ENCODE measurements at places on chromosomes 13 and 19. TPM values are rescaled to one million over a fixed set of nuclear protein-coding genes. Genes with fewer than 3 reads are reported as not detected.

Gene PSENEN
- total RNA-seq: 43.2 TPM

Gene ZNF738
- total RNA-seq: 3.1 TPM

Gene THSD1
- total RNA-seq: 3.9 TPM

Gene NLRP11
- total RNA-seq: not detected

Gene CFAP97D2
- total RNA-seq: not detected

Gene ZNF492
- 0.64 TPM for total RNA-seq

Gene KIR2DL4
- not detected for total RNA-seq
